Fibroblast of skin of left quadriceps (primary cell): ENCODE measurements at places on chromosomes 6 and 20.
A peak's percentile ranks its signal among the peaks of the same experiment; 100 is the strongest.

DNA sequence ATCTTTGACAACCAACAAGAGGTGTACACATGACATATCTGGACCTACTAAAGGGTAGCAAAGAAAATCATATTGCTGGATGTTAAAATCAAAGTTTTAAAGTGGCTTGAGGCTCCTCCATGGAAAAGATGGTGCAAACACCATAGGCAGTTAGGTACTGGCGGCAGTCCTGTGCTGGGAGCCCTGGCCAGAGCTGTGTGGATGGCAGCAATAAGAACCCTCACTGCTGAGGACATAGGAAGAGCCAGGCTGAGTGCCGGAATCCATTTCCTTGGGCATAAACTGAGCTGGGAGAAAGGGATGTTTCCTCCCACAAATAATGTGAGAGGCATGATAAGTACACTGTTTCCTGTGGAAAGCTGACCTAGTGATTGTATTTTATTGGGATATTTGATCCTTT lies 89.9 kb downstream of the ARID1B start:
- DNase-seq, result no peak

- no peak for DNase-seq
Measured at GRCh38 chr20:39751557-39752137, 789.5 kb downstream of the DHX35 start.

DNA sequence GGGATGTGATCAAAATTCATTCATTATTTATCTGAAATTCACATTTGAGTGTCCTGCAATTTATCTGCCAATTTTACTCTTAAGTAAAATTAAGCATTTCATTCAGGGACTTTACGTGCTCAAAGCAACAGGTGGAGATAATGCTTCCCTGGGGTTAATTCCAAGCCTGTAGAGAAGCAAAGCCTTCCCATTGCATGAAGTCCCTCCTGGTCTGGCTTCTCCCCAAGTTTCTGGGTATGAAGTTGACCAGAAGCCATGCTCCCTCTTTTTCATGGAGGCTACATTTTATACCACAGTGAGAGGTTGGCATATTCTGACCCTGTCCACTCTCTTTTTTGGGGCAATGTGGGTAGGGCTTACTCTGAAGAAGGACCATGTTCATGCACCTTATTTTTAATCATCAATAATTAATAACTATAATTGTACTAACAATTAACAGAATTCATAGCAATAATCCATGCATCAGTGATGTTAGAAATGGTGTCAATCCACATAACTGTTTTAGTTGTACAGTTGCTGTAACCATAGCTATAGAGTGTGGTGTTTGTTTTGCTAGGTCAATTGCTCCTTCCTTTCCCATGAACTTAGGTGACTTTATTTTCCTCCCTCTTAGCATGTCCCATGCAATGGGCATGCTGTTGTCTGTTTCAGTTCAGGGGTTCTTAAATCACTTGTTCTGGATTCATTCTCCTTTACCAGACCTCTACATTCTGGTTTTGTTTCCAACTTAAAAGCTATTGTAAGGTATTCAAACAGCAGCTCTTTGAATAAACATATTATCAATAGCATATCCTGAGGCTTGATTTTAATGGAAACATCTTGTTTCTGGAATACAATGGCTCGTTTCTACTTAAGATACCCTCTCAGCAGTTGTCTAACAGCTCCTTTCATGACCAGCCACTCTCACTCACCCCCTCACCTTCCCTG lies 1.5 kb downstream of the LAMA4 start:
- no peak for DNase-seq

- DNase-seq, result no peak
Measured at GRCh38 chr6:106162921-106163320, 76.8 kb downstream of the PRDM1 start.

DNA sequence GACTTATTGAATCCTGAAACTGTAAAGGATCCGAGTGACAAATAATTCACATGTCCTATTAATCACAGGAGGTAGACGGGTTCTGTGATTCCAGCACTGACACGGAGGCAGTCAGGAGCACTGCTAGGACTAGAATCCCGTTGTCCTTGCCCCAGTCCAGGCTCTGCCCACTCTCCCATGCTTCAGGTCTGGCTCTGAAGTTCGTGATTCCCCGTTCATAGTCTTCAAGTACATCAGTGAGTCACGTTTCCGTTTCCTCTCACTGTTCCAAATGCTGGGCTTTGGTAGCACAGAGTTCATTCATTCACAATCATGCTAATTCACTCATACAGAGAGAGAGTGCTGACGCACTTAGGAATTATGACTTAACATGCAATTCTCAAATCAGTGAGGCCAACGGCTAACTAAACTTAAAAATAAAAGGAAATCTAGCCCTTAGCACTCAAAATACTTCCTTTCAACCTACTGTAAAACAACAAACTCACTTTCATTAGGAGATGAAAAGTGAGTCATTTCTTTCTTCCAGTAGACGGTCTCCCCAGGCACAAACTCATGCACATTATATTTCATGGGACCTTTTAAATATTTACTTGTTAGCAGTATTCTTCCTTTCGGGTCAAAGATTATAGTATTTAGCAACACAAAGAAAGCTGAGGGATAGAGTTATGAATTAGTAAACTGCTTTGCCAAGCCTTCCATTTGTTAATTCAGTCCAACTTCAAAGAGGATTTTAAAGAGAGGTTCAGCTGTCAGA lies 94.0 kb upstream of the NHSL1 start:
- DNase-seq, result peak; percentile 88

- peak; percentile 69 for DNase-seq
Measured at GRCh38 chr6:49541210-49541724, 9.2 kb upstream of the C6orf141 start.

- DNase-seq, result no peak
Measured at GRCh38 chr6:63864061-63864460, 228.5 kb downstream of the PHF3 start.

DNA sequence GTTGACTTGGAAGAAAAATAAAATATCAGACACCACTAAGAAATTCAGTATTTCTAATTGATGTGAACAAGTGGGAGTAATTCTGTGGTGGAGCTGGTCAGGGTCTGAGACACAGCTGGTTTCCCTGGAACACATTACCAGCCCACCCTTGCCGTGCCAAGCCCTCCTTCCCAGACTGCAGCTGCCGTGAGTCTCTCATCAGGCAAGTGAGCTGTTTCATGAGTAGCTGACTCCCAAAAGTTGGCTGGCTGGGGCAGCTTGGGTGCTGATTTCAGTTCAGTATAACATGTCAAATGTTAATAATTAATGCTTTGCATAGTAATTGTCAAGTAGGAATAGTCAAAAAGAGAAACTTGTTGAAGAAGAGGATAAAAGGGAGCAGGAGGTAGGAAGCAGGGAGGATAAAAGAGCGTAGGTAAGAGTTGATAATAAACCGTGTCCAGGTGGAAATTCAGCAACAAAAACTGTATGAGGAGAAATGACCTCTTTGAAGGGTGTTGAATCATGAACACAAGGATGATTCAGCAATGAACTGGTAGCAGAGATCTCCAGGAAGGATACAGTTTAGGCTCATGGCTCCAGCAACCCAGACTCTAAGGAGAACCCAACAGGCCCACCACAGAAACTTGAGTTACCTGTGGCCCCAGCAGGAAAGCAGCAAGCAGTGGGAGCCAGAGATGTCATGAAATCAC lies 110.9 kb upstream of the SSTR4 start:
- DNase-seq, result no peak

DNA sequence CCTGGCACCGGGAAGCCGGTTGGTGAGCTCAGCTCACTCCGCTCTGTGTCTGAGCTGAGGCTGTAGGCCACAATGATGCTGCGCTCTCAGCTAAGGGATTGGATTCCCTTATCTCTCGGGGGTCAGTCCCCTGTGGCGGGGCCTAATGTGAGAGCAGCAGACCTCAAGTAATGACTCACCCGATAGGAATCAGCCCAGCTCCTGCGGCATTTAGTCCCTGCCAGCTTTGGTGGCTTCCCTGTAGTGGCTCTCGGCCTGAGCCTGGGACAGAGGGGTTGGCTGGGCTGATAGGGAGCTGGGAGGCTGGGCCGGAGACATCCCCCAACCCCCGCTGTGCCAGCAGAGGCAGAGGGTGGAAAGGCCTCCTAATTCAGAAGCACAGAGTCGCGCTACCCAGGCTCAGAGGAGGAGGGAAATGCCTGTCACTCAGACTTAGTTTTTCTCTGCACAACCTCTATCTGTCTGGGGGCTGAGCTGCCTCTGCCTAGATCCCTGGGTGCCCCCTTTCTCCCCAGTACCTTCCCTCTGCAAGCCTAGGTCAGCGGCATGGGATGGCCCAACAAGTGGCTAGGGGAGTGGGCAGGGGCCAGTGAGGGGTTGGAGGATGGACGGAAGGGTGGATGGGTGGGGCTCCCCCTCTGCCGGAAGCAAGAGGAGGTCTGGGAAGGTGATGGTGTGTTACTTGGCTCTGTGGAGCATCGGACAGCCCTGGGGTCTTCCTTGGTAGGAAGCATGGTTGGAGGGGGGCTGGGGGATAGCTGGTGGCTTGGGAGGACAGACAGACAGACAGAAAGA lies 92.2 kb downstream of the CDH22 start:
- no peak for DNase-seq

DNA sequence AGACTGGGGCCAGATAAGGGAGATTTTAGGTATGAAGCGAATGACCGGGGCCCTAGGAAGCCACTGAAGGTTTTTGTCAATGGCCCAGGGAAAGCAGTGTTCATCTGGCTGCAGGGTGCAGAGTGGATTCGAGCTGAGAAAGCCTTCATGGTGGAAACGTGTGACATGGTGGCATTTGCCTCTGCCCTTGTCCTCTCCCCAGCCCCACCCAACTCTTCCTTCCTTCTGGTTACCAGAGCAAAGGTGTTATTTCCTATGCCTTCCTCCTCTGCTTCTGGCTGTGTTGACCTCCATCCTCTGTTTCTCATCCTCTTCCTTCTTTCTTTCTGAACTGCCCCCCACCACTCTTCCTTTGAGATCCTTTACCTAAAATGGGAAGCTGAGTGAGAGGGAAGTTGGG lies 195.1 kb upstream of the SUPT3H start:
- no peak for DNase-seq

- no peak for DNase-seq
Measured at GRCh38 chr20:50120935-50121693, 8.2 kb upstream of the UBE2V1 start.

DNA sequence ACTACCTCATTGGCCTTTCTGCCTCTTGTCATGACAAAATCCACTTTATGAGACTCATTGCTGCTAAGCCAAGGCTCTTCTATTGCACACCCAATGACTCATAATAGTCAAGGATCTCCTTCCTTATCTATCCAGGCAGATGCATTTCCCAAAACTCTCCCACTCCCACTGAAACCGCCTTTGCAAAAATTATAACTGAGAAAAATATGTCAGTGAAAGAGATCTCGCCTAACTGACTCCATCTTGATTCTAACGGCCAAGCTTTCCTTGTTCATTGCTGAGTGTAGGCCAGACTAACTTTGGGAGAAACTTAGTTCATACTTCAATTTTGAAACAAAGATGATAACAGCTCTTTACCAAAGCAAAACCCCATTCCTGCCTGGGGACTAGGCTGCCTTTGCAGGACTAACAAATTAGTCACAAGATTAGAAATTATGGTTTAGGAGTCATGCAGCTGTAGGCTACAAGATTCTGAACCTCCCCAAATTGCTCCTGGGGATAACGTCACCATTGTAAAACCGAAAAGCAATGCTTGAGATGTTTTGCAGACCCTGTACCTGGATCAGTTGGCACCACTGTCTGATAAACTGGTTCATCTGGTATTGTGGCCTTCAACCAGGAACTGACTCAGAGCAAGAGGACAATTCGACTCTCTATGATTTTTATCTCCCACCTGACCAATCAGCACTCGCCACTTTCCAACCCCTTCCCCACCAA lies 47.1 kb downstream of the HAO1 start:
- no peak for DNase-seq
